Stimulated activated CD4-positive, alpha-beta T cell treated with anti-CD3 and anti-CD28 coated beads, TNF-alpha, amount 100 ng/mL, for 4 hours (primary cell): ENCODE measurements at places on chromosomes 4 and X.
A peak's percentile ranks its signal among the peaks of the same experiment; 100 is the strongest.

DNA sequence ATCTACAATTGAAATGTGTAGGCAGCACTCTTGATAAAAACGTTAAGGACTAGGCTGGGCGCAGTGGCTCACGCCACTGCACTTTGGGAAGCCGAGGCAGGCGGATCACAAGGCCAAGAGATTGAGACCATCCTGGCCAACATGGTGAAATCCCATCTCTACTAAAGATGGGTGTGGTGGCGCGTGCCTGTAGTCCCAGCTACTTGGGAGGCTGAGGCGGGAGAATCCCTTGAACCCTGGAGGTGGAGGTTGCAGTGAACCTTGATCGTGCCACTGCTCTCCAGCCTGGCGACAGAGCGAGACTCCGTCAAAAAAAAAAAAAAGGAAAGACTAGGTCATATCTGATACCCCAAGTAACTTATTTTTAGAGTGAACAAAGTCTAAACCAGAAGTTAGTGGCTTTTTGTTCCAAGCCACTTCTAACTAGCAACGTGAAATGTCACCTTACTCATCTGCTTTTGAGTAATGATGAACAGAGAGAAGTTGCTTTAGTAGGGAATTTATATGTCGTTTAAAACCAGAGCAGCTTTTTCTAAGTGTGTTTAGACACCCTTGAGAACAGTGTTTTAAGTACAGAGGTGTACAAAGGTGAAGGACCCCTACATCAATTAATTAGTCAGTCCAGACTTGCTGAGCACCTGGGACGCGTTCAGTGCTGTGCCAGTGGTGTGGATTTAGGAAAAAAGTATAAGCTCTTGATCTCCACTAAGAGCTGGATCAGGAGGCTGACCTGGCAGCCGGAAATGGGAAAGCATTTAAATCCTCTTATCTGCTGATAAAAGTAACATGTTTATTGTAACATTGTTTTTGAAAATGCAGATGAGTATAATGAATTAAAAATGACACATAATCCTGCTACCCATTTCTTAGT is 23.5 kb downstream of the SPRY1 start:
- DNase-seq = no peak

GRCh38 chr4:101169044-101170014 is 178.0 kb downstream of the PPP3CA start:
- DNase-seq = peak; percentile 23

DNA sequence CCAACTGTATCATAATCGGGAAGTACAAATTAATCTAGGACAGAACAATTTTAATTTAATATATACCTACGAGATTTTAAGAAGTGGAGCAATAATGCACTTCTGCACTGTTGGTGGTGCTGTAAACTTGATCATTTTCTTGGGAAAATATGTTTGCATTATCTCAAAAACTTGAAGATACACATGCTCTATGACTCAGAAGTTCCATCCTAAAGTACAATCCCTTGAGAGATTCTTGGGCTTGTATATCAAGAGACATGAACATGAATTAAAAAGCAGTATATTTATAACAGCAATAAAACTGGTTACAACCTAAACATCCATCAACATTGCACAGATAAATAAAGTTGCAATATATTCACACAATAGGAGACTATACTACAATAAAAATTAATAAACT is 168.8 kb downstream of the CLCN4 start:
- no peak for DNase-seq

GRCh38 chr4:114085611-114086345 is 106.3 kb upstream of the ARSJ start:
- no peak for DNase-seq

GRCh38 chr4:61200187-61200915 is at the start of gene ADGRL3:
Gene ADGRL3, plus strand, starts transcription at chr4:61200326.
- DNase-seq = no peak

- DNase-seq = no peak
Measured at GRCh38 chr4:56637791-56638190, 43.3 kb downstream of the HOPX start.
